Heart right ventricle (tissue), 16 donors: ENCODE measurements at places on chromosomes 1 and 21. TPM values are rescaled to one million over a fixed set of nuclear protein-coding genes. Genes with fewer than 3 reads are reported as not detected.
A peak's percentile ranks its signal among the peaks of the same experiment; 100 is the strongest.

GRCh38 chr1:173056365-173056764 lies 5.6 kb upstream of the TNFSF18 start:
- no peak for DNase-seq

- no peak for DNase-seq
These were observed 7.0 kb downstream of the ADAMTSL4 start for GRCh38 chr1:150555971-150556865.

DNA sequence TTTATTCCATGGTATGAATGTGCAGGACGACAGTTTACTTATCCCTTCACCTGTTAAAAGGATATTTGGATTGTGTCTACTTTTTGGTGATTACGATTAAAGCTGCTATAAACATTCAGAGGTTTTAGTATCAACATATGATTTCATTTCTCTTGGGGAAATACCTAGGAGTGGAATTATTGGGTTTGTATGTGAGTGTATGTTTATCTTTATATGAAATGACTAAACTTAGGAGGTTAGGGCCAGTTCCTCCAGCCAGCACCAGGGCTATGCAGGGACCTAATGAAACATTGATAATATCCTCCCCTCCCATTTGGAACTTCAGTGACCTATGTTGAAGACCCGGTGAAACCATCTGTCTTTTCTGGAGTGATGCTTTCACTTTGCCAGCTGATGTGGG lies 13.8 kb downstream of the TMEM51 start:
- no peak for DNase-seq

GRCh38 chr1:154574716-154575115 lies 7.1 kb downstream of the CHRNB2 start:
- no peak for DNase-seq

- DNase-seq = no peak
These were observed 81.0 kb downstream of the PAX7 start for GRCh38 chr1:18711536-18712251.

DNA sequence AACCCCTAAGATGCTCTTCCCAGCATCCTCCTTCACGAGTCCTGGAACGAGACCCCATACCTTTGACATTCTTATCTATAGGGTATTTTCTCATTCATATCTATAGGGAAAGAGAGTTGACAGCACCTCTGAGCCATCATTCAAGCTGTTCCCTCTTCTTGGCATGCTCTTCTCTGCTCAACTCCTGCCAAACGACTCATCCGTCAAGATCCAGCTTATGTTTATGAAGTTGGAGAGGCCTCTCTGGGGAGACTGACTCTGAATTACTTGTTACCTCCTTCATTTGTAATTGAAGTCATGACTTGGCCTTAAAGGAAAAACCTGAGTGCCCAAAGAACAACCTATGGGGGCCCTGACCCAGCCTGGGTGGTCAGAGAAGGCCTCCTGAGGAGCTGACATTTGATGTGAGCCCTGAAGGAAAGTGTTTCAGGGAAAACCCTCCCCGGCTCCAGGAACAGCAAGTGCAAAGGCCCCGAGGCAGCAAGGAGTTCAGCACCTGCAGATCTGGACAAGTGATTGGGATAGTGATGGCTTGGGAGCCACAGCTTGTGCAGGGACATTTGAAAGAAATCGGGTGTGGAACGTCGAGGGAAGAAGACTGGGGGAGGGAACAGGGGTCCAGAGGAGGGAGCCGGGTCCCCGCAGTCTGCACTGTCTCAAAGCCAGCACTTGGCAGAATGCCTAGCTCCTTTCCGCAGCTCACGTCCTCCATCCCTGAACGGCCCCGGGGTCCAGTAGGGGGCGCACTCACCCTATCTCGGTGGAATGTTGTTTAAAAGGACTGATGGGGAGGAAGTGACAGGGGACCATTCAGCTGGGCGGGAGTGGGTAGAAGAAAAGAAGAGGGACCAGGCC lies 14.0 kb upstream of the CDA start:
- peak; percentile 87 for DNase-seq

DNA sequence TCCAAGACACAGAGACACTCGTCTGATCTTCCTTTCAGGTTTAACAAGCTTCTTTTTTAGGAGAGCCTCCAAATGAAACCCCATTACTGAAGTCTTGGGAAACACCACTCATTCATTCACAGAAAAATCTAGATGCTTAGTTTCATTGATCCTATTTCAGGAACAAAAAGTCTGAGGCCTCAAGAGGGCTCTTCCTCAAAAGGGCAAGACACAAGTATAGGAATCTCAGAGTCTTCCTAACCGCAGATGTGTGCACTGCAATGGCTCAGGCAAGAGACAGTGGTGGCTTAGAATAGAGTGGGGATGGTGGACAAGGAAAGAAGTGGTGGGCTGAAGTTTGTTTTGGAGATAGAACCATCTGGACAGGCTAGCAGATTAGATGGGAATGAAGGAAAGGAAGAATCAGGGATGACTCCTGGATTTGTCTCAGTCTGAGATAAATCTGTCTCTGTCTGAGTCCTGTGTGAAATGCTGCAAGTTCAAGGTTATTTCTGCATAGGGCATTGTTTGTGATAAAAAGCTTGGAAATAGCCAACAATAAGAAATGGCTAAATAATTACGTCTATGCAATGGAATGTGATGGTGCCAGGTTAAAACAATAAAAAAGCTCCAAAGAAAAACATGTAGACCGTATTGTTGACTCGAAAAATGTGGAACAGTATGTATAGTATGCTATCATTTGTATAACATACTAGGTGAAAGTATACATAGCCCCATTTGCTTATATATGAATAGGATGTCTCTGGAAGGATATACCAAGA lies 8.9 kb upstream of the CTSE start:
- DNase-seq = no peak

DNA sequence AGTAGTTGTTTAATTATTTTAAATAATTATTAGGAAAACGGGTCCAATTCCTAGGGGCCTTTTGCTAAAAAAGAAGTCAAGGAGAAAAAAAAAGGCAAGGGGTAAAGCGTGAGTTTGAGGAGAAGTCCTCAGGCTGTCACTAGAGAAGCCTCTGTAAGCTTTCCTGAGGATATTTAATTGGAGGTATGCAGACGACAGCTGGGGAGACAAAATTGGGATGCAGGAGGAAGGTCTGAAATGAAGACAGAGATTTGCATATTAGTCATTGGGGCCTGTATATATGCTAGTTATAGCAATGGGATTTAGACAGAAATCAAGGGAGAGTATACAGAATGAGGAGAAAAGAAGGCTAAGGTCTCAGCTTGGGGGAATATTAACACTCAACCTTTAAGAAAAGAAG lies 8.6 kb downstream of the ATP6V1G3 start:
- no peak for DNase-seq

S100A7 gene
- not detected for total RNA-seq

- DNase-seq = peak; percentile 87
These were observed 12.9 kb downstream of the PLA2G2F start for GRCh38 chr1:20151906-20152598.

DNA sequence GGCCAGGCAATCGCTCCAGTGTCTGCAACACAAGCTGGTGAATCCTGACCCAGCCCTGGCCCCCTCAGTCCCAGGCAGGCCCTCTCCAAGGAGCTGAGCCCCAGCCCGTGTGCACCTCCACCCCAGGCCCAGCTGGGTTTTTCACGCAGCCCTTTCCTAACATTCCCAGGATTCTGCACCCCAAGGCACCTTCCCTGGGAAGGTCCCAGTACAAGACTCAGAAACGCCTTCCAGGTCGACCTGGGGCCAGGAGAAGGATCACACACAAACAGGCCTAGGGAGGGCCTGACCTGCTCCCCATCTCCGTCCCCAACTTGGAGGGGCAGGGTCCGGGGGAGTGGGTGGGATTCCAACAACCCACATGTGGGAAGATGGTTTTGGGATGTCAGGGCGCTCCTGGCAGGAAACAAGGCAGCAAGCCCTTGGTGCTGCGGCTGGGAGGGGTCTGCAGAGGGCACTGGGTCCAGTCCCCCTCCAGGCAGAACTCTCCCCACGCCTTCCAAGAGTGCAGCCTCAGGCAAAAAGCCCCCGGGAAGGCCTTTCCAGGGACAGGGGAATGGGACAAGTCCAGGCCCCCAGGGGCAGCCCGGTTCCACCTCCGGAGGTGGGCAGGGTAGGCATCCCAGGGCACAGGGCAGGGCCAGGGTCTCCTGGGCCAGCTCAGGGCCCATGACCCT lies 58.3 kb downstream of the KCNAB2 start:
- peak; percentile 2 for DNase-seq

FAF1 gene
- 84.5 TPM for total RNA-seq

DNA sequence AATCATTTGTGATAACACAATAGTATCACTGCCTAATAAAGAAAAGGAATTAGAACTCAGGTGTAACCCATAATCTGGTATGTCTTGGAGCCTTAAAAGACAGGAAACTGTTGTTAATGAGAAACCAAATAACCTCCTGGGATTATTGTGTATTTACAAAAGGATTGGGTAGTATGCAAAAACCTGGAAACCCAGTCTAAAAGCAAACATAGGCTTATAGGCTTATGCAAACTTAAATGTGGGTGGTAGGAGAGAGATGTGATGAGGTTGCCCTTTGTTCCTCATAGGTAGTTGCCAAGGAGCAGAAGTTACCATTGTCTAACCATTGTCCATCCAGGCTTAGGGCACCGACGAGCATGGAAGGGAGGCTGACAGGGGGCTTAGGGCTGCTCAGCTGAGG lies 165.8 kb downstream of the AK5 start:
- no peak for DNase-seq

LCE2B gene
- not detected for total RNA-seq
